LHCN-M2 (cell line): ENCODE measurements at places on chromosomes 7 and 10. TPM values are rescaled to one million over a fixed set of nuclear protein-coding genes. Genes with fewer than 3 reads are reported as not detected.

DNA sequence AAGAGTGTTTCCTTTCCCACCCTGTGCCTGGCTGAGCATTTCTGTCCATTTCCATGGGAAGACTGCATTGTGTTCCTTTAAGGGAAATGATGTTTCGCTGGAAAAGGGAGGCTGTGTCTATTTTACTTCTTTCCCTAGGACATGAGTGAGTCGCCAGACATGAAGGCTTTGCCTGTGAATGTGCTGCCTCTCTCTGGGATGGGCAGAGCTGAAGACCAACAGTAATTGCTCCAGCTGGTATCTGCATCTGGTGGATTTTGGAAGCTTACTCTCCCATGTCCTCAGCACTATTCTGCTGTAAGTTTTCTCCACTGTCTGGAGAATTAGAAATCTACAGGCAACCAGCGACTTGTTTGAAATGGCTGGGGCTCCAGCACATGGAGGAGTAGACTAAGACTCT is 264.6 kb upstream of the BMPER start:
- peak; percentile 48 for DNase-seq

GRCh38 chr7:148927123-148928045 is 43.3 kb upstream of the EZH2 start:
- no peak for DNase-seq

- DNase-seq = no peak
Observed at GRCh38 chr7:39609935-39610263, 13.5 kb upstream of the RALA start.

- DNase-seq = peak; percentile 2
Observed at GRCh38 chr7:109763611-109764010, 1193.9 kb downstream of the DNAJB9 start.

BMPER gene
- total RNA-seq = 4.1 and 5.1 TPM in 2 replicates

GRCh38 chr10:59708816-59709394 is 745 bp downstream of the SLC16A9 start:
- DNase-seq = no peak

GRCh38 chr7:20402747-20403230 is 72.1 kb downstream of the ITGB8 start:
- DNase-seq = peak; percentile 19

- no peak for DNase-seq
Observed at GRCh38 chr7:2404714-2405119, 1.3 kb downstream of the CHST12 start.

DNA sequence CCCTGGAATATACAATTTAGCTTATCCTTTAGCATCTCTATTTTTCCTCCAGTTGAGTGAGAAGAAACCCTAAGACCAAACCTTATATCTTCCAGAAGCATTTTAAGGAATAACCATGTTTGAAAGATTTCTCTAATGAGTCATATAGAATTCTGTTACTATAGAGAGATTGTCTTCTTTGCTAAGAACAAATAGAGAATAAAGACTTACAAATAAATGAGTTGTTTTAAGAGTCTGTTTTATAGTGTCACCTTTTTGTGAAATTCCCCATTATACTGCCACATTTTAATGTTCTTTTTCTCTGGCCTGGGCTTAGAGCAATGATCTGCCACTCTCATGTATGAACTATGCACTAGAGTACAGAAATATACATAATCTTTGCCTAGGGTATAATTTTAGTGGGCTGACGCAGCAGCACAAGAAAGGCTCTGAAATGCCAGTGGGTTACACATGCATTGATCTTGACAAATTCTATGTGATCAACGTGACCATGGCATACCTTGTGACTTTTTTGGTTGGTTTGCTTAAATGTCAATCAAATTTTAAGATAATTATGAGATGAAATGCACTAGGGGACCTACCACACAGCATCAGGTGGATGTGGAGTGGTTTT is 145.1 kb upstream of the MKLN1 start:
- DNase-seq = no peak

- DNase-seq = no peak
Observed at GRCh38 chr7:43328785-43329380, 216.4 kb downstream of the HECW1 start.

DNA sequence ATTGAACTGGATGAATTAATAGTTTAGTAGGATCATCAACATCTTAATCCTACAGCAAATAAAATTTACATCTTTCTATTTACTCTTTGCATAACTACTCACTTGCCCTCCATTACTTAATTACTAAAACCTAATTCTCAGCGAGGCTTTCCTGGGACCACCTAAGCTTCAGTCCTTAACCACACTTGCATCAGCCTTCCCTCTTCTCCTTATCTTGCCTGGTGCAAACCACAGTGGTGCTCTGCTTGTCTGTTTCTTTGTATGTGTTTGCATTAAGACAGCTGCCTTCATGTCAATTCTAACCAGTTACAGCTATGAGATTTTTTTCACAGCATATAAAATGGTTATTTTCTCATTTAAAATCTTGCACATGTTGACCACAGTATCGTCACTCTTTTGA is 72.6 kb upstream of the ZNF92 start:
- no peak for DNase-seq

- DNase-seq = no peak
Observed at GRCh38 chr10:31383810-31384588, 65.0 kb downstream of the ZEB1 start.

DNA sequence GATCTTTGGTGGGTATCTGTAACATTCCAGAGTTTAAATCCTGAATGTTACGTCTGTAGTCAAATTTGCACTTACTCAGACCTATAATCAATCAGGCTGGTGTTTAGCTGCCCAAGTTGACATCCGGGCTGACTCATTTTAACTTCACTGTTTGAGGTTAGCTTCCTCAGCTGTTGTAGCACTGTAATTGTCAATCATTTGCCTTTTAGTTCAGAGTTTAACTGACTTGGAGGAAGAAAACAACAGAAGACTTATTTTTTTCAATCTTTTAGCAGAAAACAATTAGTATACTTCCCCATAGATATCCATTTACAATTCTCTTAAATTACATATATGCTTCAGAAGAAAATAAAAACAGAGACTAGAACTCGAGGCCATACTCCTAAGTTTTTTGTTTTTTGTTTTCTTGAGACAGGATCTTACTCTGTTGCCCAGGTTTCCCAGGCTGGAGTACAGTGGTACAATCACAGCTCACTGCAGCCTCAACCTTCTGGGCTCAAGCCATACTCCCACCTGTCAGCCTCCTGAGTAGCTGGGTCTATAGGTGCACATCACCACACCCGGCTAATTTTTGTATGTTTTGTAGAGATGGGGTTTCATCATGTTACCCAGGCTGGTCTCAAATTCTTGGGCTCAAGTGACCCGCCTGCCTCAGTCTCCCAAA is 38.5 kb upstream of the LRRC17 start:
- peak; percentile 100 for DNase-seq

DNA sequence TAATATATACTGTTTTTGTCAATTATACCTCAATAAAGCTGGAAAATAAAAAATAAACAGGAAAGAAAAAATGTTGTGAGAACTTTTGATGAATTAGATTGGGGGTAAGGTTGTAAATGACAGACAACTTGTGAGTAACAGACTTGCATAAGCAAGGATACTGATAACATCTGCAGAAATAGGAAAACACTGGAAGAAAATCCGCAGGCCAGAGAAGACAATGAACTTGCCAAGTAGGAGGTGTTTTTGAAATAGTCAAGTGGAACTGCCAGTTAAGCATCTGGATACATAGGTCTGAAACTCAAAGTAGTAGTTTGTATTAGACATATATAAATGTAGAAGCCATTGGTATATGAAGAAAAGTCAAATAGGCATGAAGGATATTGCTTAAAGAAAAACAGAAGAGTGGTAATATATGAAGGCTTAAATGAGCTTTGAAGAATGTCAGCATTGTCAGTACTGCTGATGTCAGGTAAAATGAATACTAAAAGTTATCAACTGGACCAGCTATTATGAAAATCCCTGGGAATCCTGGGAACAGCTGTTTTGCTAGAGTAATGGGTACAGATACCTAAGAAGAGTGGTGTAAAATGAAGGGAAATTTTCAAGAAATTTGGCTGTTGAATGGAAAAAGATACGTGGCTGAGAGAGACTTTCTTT is 58.7 kb downstream of the DNAJC1 start:
- no peak for DNase-seq

LSM8 gene
- 43.9 and 71.4 TPM in 2 replicates for total RNA-seq

GRCh38 chr10:104056619-104057273 is 28.9 kb downstream of the COL17A1 start:
- no peak for DNase-seq

GRCh38 chr7:114622221-114622620 is 207.6 kb downstream of the FOXP2 start:
- no peak for DNase-seq

MCM10 gene
- total RNA-seq = 26.1 and 29.6 TPM in 2 replicates

DNA sequence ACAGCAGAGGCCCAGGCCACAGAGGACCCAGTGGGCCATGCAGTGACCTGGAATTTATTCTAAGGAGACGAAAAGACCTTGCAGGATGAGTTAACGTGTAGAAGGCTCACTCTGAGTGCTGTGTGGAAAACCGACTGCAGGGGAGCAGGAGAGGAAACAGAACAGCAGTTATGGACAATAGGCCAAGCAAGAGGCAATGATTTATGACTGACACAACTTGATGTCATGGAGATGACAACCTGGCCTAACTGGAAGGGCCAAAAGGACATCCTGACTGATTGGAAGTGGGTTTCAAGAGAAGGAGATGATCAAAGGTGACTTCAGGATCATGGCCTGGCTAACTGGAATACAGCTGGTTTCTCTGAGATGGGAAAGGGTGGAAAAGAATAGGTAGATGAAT is 70.2 kb upstream of the RAPGEF5 start:
- no peak for DNase-seq

- no peak for DNase-seq
Observed at GRCh38 chr10:3747984-3748383, 37.0 kb downstream of the KLF6 start.

DNA sequence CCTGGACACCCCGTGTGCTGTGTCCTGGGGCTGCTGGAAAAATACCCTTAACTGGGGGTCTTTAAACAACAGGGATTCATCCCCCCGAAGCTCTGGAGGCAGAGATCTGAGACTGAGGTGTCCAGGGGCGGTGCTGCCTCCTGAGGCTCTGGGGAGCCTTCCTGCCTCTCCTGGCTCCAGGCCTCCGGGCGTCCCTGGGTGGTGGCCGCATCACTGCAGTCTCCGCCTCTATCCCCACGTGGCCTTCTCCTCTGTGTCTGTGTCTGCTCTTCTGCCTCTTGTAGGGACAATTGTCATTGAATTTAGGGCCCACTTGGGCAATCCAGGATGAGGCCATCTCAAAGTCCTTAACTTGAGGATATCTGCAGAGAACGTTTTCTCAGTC is 216.6 kb downstream of the WDR37 start:
- DNase-seq = no peak

- DNase-seq = peak; percentile 48
Observed at GRCh38 chr7:44665531-44666213, 59.2 kb downstream of the OGDH start.

DNA sequence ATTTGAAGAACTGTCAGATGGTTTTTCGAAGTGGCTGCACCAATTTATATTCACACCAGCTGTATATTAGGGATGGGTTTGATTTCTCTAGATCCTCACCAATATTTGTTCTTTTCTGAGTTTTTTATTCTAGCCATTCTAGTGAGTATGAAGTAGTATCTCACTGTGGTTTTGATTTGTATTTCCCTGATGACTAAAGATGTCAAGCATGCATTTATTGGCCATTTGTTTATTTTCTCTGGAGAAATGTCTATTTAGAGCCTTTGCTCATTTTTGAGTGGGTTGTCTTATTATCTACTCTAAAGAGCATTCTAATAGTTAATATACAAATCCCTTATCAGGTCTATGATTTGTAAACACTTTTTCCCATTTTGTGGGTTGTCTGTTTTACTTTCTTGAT is 123.9 kb downstream of the PCLO start:
- DNase-seq = peak; percentile 9

TEX36 gene
- total RNA-seq = not detected in 2 replicates

EVX1 gene
- total RNA-seq = not detected in 2 replicates

DNA sequence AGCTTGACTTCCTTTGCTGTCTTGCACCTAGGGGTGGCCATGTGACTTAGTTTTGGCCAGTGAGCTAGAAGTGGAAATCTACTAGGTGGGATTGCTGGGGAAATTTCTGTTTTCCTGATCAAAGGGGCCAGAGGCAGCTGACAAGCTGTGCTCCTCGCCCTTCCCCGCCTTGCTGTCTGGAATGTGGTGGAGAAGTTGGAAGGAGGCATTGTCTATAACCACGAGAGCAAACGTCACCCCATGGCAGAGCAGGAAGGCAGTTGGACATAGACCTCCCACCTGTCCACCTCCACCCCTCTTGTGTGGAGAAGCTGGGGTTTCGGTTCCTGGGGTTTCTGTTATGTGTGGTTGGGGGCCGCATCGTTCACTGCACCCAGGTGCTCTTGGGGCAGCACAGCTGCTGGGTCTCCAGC is 7.3 kb downstream of the SFRP5 start:
- peak; percentile 69 for DNase-seq

H2BK1 gene
- not detected in 2 replicates for total RNA-seq

DNA sequence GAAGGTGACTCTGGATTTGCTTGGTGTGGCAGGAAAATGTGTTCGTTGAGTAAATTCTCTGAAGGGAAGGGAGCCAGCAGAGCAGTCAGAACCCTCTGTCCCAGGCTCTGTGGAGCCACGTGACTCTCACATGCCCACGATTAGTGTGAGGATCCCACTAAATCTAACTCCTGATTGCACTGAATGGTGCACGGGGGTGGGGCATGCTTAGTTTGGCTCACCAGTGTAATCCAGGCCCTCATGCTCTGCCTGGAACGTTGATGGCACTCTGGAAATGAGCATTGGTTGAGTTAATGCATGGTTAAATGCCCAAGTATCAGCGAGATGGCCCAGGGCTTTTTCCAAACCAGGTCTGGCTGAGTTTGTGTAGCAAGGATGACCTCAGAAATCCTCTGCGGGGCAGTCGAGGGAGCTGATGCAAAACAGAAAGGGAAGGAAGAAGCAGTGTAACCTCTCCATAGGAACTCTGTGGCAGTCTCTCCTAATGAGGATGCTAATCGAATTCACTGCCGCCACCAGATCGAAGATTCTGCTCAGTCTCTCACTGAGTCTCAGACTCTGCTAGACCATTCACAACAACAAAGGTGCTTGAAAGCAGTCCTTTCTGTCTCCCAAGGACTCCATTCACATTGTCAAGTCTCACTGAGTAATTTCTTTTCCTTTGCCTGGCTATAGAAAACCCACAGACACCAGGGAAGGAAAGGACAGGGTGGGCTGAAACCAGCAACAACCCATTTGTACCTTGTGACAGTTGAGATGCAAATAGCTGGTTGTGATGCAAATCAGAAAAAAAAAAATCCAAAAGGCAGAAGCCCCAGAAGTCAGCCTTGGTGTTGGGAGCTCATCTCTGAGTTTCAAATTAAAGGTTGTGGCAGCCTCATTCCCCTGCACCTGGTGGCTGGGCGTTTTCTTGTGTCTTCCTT is 98.1 kb downstream of the C10orf105 start:
- no peak for DNase-seq

DNAJC2 gene
- 29.0 and 33.8 TPM in 2 replicates for total RNA-seq

MGAM2 gene
- not detected in 2 replicates for total RNA-seq
